ENCODE measurements at places on chromosomes 6 and 20.

- DNase-seq, result no peak
Observed at GRCh38 chr6:16721977-16722376, 39.3 kb downstream of the ATXN1 start.

DNA sequence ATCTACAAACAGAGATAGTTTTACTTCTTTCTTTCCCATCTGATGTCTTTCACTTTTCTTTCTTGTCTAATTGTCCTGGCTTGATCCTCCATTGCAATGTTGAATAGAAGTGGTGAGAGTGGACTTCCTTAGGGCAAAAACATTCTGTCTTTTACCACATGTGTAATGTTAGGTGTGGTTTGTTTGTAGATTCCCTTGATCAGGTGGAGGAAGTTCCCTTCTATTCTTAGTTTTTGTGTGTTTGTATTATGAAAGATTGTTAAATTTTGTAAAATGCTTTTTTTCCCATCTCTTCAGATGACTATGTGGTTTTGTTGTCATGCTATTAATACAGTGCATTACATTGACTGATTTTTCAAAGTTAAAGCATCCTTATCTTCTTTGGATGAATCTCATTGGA, 41.6 kb upstream of the DUSP22 start:
- DNase-seq, result no peak

GRCh38 chr6:42787063-42787472, 5.2 kb downstream of the BICRAL start:
- no peak for DNase-seq

DNA sequence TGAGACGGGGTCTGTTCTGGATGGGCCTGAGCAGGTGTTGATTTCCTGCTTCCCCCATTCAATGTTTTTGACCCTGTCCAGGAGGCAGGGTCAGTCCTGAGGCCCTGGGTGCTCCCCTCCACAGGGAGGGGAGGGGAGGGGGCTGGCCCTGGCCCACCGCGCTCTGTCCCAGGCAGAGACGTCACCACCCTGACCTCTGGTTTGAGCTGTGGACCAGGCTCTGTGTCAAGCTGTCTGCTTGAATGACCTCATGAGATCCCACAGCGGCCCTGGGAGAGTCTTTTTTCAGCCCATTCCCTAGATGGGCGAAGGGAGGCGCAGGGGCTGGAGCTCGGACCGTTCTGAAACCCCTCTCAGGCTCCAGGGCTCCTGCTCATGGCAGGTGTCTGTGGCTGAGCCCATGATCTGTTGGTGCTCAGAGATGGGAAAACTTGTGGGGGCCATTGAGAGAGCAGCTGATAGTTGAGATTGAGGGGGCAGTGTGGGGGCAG, 8.9 kb upstream of the LKAAEAR1 start:
- DNase-seq, result no peak

DNA sequence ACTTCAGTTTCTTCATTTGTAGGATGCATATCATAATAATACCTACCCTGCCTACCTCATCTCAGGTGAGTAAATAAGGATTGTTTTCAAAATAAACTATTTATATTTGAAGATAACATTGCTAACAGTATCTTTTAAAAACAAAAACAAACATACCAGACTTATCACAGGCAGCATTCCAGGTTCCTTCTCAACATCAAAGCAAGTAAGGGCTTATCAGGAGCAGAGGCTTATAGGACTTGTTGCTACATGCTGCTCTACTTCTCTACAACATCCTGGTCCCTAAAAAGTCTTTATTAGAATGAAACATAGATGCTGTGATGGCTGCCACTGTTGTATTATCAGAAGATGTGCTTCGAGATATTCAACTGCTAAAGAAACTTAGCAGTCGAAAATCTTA, 149.2 kb upstream of the PRDM1 start:
- DNase-seq, result no peak

DNA sequence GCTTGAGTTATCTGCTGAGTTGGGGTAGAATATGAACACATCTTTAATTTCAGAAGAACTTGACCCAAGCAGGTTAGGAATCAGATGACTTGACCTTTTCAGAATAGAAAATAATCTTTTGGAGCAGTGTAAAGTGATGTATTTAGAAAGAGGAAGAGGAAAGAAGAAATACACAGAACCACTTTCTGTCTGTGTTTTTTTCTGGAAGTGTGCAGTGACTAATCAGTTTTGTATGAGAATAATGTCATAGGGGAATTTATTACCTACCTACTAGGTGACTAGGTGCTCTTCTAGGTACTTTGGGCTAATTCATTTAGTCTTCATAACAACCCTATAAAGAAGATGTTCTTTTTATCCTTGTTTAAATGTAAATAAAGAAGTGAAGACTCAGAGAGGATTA, 3.0 kb downstream of the PPP1R14C start:
- DNase-seq, result no peak

- DNase-seq, result no peak
Observed at GRCh38 chr6:147909640-147910039, 401.1 kb downstream of the SAMD5 start.

DNA sequence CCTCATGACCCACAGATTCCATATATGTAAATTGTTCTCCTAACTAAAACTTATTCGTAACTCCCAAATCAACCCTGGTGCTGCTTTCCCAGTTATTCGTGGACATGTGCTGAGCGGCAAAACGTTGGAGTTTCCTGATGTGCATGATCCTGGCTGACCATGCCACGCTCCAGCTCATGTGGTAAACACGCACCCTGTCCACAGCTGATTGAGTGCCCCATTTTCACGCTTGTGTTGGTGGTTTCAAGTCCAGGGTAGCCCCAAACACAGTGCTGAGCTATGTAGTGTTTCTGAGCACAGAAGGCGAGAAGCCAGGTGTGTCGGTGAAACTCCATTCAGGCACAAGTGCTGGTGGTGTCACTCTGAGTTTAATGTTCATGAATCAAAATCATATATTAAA, 19.1 kb upstream of the FOXC1 start:
- no peak for DNase-seq

- DNase-seq, result no peak
Observed at GRCh38 chr6:33875141-33875581, 71.4 kb upstream of the MLN start.

DNA sequence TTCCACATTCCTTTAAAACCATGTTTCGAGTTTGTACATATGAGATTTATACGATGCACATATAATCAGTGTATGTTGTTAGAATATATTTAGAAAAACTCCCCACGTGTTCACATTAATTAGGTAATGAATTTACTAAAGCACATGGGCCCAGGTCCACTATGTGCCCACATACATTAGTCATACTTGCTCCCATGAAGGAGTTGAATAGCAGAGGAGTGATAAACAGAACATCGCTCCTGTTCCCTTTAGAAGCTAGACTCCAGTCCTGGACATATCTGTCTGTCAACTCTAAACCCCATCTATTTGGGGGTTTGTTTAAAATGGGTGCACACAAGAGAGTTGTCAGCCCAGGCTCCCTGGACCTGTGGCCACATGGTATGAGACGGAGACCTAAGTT, 108.1 kb upstream of the TIAM2 start:
- no peak for DNase-seq

- DNase-seq, result no peak
Observed at GRCh38 chr6:50549475-50549874, 163.9 kb upstream of the TFAP2D start.

DNA sequence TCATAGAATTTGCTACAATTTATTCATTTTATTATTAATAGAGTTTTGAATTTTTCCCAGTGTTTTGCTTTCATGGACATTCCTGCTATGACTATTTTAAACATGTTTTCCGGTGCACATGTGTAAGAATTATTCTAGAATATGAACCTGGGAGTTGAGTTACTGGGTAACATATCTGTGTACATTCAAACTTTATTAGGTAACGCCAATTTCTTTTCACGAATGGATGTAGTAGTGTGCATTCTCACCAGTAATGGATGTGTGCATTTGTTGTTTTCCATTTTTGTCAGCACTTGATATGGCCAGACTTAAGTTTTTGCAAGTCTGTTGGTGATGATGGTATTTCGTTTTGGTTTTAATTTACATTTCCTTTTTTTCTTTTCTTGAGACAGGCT, 118.8 kb downstream of the CDKAL1 start:
- DNase-seq, result no peak

DNA sequence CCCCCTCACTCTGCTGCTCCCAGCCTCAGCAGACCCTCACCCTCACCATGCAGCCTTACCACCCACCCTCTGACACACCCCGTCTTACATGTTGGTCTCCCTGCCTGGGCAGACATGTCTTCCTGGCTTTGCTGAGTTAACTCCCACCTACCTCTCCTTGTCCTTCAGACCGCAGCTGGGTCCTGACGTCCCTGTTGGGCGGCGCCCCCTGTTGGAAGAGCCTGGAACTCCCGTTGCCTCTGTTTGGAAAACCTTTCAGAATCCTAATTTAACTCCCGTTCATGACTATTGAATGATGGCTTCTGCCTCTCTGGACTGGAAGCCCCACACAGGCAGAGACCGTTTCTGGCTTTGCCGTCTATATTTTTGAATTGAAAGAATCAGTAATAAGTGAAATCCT, 245.1 kb downstream of the MYLK4 start:
- no peak for DNase-seq

- no peak for DNase-seq
Observed at GRCh38 chr6:4369616-4370015, 234.2 kb upstream of the ECI2 start.

DNA sequence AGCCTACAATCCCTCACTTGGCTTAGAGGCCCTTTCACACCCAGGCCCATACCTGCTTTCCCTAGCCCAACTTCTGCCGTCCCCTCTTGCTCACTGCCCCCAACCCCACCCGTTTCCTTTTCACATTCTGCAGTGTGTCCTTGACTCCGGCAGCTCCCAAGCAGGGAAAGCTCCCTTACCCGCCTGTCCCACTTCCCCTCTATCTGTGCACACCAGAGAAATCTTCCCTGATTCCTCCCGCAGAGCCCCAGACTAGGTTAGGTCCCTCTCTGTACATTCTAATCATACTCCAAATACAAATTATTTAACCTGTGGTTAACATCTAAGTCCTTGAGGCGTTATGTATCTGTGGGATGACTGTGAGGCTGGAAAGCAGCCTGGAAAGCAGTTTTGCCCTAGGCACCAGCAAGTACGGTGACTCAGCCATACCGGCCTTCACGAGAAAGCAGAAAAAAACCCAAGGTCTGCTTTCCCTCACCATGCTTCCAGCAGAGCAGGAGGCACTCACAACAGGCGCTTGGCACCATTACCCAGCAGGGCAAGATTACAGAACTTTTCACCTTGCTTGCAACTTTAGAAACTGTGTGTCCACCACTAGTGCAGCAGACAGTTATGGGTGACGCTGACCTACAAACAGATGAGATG, 22.3 kb downstream of the ELOVL5 start:
- DNase-seq, result no peak

GRCh38 chr20:15496501-15497039, 1076.7 kb downstream of the KIF16B start:
- no peak for DNase-seq

DNA sequence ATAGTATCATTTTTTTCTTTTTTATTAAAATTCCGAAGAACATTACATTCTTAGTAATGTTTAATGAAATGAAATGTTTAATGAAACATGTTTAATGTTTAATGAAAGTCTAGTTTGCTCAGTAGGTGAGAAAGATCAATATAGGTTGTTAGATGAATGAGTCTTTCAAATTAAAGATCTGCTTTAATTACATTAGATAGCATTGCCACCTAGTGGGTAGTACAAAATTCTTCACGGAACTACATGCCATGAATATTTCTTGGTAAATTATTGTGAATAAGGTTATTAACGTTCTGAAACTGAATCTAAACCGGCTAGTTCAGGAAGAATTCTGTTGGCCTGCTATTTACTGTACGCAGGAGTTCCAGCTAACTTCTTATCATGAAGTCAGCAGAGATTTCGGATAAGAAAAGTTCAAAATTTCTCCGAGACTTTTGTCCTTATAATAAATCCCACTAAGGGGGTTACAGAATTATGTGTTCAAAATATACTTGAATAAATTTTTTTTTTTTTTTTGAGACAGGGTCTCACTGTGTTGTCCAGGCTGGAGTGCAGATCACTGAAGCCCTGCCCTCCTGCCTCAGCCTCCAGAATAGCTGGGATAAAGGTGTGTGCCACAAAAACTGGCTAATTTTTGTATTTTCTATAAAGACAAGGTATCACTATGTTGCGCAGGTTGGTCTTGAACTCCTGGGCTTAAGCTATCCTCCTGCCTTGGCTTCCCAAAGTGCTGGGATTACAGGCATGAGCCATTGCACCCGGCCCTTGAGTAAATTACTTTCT, 7.9 kb upstream of the GMNN start:
- no peak for DNase-seq

DNA sequence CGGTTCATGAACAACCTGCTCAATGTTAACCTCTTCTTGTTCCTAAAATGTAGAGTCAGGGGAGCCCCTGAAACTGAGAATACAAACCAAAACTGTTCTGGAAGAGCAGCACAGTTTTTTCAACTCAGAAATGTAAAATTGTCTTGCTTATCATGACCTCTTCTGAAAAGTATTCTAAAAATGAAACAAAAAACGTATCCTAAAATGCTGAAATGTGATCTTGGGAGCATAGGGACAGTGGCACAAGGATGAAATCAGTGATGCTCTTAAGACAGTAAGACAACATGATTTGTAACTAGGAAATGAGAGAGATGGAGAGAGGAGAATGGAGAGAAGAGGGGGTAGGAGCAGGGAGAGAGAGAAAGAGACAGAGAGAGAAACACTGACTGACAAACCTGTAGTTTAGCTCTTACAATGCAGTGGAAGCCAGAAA, 27.5 kb downstream of the NCOA7 start:
- no peak for DNase-seq

- DNase-seq, result no peak
Observed at GRCh38 chr6:122697458-122697857, 82.1 kb upstream of the FABP7 start.

DNA sequence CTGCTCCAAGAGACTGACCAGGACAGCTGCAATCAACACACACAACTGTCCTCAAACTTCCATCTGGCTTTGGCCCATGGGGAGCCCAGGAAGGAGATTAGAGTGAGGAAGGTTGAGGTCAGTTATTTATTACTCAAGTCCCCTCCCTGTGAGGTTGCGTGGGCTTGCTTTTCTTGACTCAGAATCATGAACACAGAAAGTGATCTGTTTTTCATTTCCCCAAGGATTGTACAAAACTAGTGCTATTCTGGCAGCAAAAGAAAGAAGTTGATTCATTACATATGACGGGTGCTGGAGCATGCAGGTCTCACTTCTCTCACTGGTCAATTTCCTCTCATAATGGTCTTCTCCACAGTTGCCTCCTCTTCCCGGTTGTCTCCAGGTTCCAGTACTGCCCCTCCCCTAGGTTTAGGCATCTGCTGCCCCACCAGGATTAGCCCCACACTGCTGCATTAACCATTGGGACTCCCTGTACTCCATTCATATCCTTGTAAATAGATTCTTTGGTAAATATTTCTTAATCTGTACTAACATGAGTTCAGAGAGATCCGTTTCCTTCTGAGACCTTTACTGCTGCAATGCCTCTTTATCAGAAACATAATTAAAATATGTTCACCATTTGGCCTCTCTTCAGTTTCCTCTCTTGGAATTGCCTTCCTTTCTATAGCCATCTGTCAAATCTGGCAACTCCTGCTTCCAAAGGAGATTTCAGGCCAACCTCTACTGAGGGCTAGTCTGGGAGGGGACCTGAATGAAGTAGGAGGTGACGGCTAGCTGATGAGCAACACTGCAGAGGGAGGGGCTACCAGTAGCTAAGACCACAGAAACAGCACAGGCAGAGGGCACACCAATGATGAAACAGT, 888.8 kb downstream of the QKI start:
- no peak for DNase-seq
